ENCODE measurements at places on chromosomes 7 and 10. TPM values are rescaled to one million over a fixed set of nuclear protein-coding genes. Genes with fewer than 3 reads are reported as not detected.

RNF148 gene
- total RNA-seq = not detected

CACNB2 gene
- not detected for total RNA-seq

LOXL4 gene
- total RNA-seq = 1.6 TPM

SPDYE2 gene
- total RNA-seq = not detected

RARRES2 gene
- total RNA-seq = not detected

OPN4 gene
- total RNA-seq = not detected

ZNF33A gene
- 8.1 TPM for total RNA-seq

PRR15 gene
- 5.0 TPM for total RNA-seq

Measured in A549 treated with dexamethasone at 1 μM for 4 hours (cell line).